T1000 (cell line): ENCODE measurements at places on chromosomes 4 and X.
A peak's percentile ranks its signal among the peaks of the same experiment; 100 is the strongest.

GRCh38 chrX:132756439-132756838, 202.0 kb downstream of the HS6ST2 start:
- DNase-seq = no peak

- no peak for DNase-seq
Observed at GRCh38 chrX:71619986-71620385, 1.7 kb upstream of the CXCR3 start.

- no peak for DNase-seq
Observed at GRCh38 chr4:86521373-86521969, 72.6 kb upstream of the PTPN13 start.

GRCh38 chrX:125826080-125826479, 340.0 kb downstream of the DCAF12L2 start:
- DNase-seq = no peak

DNA sequence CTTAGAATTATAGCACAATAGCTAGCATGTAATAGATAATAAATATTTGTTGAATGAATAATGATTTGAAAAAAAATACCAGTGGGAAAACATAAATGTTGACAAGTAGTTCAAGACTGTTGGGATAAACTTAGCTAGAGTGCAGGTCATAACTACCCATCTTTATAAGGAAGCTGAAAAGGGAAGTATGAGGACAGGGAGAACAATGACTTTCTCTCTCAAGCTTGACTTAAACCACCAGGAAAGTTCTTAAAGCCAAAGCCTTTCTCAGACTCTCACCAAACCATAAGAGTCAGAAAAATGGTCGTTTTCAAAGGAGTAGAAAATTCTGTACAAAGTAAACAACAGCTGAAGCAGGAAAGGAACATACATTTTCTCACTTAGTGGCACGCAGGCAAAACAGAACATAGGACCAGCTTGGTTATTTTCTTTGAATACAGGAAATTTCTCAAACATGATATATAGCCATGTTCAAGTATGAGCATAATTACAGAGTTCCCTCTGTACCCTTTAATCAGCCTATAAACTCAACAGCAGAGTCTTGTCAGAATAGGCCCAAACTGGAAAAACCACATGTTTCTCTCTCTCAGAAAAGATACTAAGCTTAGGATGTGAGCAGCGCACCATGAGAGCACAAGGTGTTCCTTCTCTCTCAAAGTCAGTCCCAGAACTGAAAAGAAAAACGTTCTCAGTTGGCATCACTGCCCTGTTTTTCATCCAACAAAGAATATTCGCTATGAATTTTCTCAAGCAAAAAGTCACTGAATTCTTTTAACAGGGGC, 28.7 kb downstream of the MAPK10 start:
- no peak for DNase-seq

DNA sequence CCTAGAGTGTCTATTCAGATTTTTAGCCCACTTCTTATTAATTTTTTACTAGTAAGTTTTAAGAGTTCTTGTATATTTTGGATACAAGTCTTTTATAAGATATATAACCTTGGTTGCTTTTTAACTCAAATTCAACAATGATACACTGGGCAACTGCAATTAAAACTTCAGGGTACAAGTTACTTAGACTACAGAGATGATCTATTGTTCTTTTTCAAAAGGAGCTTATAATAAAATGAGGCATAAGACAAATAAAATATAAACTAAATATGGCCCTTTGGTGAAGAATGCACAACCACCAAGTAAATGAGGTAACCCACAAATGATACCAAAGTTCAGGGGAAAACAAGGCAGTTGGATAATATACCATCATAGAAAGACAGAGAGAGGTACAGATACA, 37.6 kb upstream of the CXCL6 start:
- DNase-seq = no peak

DNA sequence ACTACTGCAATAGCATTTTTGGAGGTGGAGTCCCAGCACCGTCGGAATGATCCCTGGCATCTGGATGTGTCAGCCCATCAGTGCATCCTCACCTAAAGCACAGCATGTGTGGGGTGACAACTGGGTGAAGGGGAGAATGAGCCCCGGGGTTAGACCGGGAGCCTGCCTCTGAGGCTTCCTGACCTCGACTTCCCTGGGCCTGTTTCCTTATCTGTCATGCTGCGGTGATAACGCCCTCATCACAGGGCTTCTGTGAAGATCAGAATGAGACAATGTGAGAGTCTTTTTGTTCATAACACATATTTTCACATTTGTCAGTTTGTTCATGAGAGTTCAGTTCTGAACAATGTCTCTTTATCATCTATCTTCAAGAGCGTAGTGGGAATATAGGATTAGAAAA, 31.1 kb upstream of the PDLIM3 start:
- no peak for DNase-seq

DNA sequence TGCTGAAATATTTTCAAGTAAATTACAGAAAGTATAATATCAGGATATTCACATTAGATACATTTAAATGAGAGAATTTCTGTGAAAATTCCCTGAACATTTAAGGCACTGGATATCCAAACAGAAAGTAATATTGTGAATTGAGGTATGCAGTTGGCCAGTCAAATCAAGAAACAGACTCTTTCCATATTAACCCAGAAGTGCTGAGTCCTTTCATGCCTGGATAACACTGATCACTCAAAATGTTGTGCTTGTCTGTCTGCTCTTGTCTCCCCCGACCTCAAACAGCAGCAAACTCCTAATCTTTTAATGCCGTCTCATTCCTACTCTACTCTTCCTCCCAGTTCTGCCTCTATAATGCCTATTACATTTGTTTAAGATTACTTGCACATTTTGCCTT, 51.2 kb downstream of the TBC1D9 start:
- DNase-seq = no peak

- DNase-seq = no peak
Observed at GRCh38 chrX:48520976-48521352, 644 bp upstream of the EBP start.

DNA sequence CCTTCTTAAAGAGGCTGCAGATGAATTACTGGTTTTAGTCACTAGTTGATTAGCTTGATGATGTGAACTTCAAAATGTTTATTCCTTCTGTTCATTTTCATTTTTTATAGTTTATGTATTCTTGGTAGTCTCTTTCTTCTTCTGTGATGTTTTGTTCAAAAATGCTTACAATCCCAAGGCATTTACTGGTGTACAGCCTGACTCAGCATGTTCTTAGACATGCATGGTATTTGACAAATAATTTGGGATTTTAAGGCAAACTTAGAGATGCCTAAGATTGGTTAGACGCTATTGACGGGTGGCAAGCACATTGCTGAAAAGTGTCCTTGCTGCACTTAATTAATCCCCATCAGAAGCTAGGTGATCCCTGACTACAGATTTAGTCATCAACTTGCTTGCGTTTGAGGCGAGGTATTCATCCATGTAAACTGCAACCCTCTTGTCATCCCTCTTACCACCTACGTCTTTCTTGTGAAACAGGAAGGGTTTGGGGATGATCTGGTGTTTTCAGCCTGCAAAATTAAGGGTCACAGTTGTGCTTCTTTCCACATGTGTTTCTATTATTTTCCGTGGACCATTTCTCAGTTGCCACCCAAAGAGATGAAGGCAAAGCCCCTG, 331.8 kb downstream of the DKK2 start:
- DNase-seq = no peak

DNA sequence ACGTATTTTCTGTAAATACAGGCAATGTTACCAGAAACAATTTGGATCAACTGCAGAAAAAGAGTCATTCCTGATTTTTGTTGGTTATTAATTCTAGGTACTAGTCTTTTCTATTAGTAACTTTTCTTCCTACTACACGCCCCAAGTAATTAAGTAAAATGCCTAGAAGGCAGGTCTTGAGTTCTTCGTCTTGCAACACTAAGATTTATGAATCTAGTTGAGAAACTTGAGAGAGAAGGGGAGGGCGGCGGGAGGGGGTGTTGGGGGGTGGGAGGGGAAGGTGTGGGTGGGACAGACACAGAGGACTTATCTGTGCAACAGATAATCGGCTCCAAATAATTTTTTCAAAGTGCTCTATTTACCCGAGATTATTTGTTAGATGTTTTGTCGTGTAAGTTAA, 3.0 kb downstream of the RAP2C start:
- no peak for DNase-seq

- DNase-seq = no peak
Observed at GRCh38 chr4:124433500-124433899, 279.0 kb downstream of the ANKRD50 start.

DNA sequence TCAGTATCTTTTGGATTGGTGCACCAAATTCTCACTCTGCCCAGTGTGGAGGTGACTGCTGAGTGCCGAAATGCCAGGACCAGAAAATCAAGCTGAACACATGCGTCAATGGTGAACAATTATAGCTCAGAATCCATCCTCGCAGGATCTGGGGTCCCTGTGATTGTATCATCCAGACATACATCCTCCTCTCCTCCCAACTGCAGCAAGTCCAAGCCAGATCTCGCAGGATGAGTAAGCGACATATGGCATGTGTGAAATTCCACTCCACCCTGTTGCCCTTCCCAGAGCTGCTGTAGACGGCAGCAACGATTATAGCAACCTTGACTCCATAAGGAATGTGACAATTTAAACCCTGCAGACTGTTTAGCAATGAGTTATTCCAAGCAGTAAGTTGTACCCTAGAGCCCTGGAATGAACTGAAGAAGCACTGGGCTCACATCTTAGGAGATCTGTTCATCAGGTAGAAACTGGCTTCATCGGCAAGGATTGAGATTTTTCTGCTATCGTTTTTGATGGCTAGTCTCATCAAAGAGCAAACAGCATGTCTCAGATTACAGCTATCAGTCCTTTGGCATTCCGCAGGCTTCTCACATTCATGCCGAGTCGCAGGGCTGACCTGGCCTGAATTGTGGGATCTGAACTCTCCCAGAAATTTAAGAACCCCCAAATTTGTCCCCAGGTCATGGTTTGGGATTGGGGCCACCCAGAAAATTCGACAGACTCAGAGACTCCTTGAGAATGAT, 35.5 kb upstream of the SORBS2 start:
- DNase-seq = peak; percentile 2

DNA sequence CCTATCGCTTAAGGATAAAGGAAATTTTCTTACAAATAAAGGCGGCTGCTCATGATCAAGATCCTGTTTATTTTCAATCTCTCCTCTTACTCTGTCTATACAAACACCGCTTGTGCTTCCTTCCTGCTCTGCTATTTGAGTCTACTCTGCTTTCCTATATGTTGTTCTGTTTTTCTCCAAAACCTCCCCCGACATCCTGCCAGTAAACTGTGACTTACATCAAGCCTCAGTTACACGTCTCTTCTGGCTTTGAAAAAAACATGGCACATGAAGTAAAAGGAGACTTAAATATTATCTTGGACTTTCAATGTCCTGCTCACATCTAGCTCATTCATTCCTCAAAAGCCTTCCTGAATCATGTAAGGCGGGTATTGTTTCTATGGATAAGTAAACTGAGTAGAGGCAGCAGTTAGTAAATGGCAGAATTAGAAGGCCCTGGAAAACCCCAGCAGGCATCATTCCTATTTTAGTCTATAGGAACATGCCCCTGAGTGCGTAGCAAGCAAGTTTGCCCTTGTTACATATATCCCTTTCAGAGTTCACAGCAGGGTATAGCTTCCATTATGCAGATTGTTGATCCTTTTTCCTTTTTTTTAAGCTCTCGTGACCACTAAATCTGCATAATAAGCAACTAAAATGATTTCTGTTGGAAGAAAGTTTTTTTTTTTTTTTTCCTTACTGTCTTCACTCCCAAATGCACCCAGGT, 280.1 kb downstream of the RAPGEF2 start:
- DNase-seq = no peak

DNA sequence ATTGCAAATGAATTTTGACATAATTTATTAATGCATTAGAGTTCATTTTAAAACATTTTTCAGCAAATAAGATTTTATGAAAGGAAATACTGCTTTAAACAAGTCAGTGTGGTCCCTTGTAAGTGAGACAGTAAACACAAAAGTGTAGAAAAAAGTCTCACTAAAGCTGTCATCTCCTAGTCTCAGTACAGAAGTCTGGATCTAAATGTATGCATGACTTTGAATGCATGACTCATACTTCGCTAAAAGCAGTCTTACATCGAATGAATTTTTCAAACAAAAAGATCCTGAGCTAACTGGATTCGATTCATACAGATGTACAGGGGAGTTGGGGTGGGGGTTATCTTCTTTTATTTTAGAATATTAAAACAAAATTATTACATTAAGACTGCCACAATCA, 207.4 kb upstream of the VCX start:
- no peak for DNase-seq

DNA sequence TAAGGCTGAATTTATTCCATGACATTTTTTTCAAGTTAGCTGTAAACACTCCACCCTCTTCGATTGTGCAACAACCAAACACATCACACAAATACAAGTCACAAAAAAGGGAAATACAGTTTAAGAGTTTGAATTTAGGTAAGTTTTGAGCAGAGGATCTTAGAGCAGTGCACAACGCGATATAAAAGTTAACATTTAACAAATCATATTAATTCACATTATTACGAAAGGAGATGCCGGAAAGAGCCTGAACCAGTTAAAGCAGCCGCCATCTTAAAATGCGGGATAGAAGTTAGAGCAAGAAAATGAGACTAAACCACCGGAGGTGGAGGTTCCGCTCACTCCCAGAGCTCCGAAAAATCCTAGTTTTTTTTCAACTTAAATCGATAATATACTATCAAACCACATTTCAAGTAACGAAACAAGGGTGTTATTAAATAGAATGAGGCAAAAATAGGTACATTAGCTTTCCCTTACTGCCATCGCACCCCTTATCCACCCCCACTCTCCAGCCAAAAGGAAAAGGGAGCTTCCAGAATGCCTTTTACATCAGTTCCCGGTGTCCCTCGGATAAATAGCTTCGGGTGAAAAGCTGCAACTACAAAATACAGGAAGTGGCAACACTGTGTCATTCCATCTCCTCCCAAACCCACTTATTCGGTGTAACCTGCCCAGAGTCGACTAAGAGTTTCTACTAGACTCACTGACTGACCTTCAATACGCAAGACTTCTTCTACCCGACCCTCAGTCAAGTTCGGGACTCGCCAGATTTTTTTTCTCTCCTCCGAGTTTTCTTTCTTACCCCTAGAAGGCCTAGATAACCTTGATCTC, 1.9 kb downstream of the UBE2D3 start:
- no peak for DNase-seq

DNA sequence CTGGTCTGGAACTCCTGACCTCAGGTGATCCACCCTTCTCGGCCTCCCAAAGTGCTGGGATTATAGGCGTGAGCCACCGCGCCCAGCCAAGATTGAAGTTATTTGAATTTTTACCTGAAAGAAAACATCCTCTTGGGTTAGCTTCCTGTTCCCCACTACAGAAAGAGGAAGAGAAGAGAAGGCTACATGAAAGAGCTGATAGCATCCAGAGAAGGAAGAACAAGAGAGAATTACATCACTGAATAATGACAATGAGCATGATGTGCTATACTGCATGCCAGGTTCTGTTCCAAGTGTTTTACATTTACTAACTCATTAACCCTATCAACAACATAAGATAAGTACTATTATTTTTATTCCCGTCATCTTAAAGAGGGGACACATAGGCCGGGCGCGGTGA, 11.5 kb upstream of the TBC1D1 start:
- DNase-seq = no peak

GRCh38 chr4:41394481-41394894, 137.8 kb downstream of the UCHL1 start:
- DNase-seq = no peak

GRCh38 chr4:79987401-79987800, 85.6 kb downstream of the ANTXR2 start:
- no peak for DNase-seq
